ENCODE measurements at places on chromosomes 2 and 18.

DNA sequence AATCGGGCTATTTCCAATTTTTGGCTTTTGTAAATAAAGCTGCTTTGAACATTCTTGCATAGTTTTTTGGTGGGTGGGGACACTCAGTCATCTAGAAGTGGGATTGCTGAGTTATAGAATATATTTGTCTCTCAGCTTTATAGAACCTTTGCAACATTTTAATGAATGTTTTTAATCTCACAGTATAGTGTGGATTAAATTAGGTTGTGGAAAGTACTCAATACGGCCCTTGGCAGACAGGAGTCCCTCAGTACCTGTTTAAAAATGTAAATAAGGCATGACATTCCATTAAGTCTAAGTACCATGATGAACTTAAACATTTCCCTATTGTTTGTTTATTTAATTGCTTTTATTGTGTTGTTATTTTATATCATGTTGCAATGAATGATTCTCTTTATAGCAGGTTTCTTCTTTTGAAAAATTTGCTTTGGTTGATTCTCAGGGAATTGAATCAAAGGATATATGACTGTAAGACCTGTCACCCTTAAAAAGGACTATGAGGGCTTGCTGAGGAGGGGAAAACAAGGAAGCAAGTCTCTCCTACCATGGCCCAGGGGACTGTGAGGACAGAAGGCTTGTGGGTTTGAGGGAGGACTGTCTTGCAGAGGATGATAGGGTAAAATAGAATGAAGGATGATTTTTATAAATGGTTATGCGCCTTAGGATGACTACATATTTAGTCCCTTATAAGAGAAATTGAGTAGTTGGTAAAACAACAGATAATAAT, 165.1 kb downstream of the RPIA start:
- no peak for DNase-seq

DNA sequence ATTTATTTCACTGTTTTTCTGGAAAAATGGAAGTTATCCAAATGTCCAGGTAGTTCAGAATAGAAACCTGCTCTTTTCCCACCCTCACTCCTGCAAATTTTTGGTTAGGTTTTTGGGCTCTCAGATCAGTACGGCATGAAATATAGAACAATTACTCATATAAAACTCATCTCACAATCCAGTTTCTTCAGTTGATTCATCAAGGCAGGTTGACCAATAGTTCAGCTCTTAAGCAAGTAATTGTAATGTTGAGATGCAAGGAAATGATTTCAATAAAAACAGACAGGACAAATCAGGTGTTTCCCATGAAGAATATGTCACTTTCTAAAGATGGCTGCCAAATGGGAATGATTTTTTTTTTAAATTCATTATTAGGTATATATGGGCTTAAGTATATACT, 2.0 kb downstream of the RAB27B start:
- DNase-seq: no peak

DNA sequence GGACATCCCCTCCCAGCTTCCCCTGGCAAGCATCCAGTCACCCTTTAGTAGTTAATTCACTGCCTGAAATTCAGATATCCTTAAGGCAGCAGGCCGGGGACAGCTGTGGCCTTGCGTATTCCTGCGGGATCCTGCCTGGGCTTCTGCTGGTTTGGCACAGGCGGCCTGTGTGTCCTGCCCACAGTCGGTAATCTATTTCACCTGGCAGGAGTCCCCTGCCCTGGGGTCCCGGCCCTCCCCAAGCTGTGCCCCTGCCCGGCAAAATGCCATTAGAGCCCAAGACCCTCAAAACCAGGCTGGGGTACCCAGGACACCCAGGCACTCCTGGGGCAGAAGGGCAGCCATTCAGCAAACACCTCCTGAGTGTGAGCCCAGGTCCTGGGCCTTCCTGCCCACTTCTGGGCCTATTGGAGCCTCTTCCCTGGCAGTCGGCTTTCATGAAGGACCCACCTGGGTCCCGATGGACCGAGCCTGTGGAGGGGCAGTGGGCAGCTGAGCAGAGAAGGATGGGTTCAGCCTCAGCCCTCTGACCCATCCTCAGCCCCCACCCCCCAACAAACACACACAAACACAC, 11.6 kb downstream of the CROCC2 start:
- DNase-seq: peak; percentile 57

- DNase-seq: peak; percentile 92
These were observed 968 bp upstream of the RALBP1 start for GRCh38 chr18:9474108-9474982.

DNA sequence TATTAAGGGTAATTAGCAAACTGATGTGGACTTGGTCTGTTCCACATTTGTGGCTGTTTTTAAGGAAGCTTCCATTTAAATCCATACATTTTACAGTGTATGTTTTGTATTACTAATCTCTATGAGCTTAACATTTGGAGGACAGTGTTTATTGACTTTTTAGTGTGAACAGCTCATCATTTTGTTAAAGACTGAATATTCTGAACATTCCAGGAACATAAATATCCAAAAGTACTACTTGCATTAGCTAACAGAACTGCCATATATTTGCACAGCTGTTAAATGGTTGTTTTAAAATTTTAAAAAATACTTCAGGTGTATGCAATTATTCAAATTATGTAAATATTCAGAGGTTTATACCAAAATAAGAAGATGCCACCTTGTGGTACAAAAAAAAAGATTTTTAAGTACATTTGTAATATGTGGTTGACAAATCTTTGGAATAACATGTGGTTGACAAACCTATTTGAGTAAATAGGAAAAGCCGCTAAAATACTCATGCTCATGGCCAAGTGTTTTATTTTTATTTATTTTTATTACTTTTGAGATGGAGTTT, 439.7 kb upstream of the FANCL start:
- DNase-seq: no peak

GRCh38 chr2:29731948-29732347, 189.4 kb downstream of the ALK start:
- no peak for DNase-seq

GRCh38 chr2:18149660-18150246, 271.3 kb downstream of the KCNS3 start:
- DNase-seq: no peak

DNA sequence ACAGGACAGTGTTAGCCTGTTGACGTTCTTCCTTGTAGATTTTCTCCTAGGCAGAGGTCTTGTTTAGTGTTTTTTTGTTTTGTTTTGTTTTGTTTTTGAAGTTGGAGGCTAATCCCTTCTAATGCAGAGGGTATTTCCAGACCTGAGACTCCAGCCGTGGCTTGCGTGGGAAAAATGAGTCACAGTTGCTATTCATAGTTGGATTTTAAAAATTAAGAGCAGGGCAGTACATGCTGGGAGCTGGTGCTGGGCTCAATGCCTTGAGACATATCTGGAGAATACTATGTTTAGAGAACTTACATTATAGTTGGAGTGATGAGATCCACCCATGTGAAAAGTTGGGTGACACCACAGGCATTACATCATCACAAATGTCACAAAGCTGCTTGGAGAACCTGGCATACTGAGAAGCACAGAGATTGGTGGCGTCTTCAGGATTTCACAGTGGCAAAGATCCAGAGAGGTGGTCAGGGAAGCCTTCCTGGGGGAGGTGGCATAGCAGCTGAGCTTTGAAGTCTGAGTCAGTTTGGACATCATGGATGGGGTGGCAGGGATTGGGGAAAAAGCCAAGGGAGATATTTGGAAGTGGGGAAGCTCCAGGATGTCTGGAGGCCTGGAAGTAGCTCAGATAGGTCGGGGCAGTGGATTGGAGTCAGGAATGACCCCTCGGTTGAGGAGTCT, 249.4 kb downstream of the LOXHD1 start:
- peak; percentile 71 for DNase-seq

- DNase-seq: no peak
These were observed 2019.4 kb upstream of the PIK3C3 start for GRCh38 chr18:39935598-39935997.

DNA sequence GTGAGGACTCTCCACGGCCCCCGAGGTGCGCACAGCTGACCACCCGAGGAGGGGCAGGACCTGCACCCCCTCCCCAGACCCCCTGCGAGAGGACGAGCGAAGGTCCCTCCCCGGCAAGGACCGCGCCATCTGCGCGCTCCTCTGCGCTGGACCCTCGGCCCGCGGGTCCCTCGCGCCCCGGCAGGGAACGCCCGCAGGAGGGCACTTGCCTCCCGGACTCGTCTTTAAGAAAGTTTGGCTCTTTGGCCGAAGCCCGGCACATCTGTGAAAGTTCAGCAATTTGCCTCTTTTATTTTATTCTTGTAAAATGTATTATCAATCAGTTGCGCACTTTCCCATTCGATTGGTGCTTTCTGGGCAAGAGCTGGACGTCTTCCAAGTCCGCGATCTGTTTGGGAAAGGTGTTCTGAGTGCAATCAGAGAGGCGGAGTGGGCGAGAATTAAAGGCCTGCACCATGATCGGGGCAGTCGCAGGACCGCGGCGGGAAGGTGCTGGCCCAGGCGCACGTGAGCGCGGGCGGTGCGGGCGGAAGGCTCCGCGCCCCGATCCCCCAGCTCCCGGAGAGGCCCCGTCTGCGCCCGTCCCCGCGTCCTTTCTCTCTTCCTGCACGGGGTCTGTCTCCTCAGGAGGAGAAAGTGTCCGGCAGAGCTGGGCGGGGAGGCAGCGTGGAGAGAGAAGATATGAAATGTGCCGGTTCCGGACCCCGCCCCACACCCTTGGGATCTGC, 1.6 kb upstream of the ALKAL2 start:
- no peak for DNase-seq

DNA sequence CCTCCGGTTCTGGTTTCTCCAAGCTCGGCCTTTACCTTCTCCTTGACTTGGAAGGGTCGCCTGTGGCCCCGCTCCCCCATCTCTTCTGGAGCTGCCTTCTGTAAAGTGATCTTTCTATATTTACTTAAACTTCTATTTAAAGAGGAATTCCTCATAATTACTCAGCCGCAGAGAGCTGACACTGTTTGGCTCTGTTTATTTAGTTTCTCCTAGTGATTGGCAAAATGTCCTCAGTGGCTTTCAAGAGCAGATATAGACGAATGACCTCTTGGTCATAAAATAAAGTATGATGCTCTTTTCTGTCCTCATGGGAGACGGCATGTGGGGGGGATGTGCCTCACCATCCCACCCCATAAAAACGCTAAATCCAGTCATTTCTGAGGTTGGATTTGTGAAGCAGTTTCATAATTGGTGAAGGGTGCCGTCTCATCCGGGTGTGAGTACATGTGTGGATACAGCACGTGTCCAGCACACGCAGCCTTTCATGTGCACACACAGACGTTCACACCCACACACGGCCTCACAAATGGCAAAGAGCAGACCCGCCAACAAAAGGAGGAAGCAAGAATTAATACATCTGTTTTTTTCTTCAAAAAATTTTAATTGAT, 43.4 kb upstream of the SMAD7 start:
- no peak for DNase-seq

DNA sequence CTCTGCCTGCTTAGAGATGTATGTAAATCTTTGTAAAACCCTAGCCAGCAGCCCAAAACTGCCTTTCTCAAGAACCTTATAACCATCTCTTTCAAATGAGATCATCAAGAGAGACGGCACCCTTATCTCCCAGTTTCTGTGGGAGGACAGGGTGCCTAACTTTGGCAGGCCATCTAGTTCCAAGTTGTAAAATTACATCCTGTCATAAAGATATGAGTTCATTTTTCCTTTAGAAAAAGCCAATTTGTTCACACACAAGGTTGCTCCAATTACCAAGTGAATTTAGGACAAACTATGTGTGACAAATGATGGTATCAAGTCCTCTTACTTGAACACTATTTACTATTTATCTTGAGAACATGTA, 65.3 kb downstream of the MEMO1 start:
- no peak for DNase-seq

GRCh38 chr18:217532-218336, 50.1 kb downstream of the THOC1 start:
- no peak for DNase-seq

DNA sequence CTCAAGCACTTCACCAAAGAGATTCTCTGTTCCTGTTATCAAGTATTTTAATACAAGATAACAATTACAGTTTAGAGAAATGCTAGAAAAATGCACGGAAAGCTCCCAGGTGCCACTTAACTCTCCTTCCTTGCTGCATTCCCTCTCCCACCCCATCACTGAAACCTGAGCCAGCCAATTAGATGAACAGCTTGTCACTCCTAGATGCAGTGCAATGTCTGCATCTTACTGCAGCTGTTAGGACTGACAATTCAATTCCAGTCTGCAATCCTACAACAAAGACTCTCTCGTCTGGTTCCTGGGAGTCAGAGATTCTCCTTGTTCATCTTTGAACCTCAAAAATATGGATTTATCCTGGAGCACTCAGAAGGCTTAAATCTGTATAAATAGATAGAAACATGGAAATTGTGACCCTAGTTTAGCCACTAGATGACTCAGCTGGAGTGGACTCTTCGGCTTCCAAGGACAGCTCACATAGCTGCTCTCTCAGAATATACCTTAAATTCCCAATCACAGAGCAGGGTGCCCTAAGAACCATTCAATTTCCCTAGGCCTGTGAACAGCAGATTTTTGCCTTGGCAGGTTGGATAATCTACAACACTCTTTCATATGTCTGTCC, 311.1 kb downstream of the NRXN1 start:
- DNase-seq: no peak

GRCh38 chr2:126658905-126659561, 3.1 kb downstream of the GYPC start:
- DNase-seq: peak; percentile 89

- no peak for DNase-seq
These were observed 167.2 kb downstream of the FBXO15 start for GRCh38 chr18:73980289-73980979.

- no peak for DNase-seq
These were observed 558.7 kb upstream of the LRRTM1 start for GRCh38 chr2:80863147-80863714.
